ENCODE measurements at places on chromosomes 7 and 10.

DNA sequence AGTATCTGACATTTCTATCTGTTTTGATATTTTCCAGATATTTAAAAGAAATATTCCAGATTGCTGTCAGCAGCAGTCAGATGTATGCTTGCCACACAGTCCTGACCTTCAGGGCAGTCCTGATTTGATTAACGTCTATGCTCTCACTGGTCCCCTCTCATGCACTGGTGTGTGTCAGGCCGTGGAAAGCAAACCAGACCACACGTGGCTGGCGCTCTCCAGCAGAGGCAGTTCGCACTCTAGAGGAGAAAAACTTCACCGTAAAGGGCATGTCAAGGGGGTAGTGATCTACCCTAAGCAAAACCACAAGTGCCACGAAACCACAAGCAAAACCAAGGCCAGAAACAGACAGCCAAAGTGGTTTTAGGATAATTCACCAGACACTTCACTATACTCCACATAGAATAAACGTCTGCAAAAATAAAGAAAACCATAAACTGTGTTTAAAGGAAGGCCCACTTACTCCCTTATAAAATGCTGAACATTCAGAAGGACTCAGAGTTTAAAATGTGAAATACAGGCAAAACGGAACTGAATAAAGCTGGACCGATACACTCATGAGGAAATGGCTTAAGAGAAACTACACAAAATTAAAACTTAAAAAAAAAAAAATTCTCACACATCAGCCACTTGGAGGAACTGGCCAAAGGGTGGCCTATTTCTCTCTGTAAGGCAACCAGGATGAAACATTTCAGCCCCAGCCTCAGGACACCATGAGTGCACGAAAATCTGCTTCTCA lies 26.4 kb downstream of the PARP12 start:
- no peak for DNase-seq

- DNase-seq = no peak
These were observed 1014.7 kb downstream of the NRG3 start for GRCh38 chr10:82889728-82890127.

DNA sequence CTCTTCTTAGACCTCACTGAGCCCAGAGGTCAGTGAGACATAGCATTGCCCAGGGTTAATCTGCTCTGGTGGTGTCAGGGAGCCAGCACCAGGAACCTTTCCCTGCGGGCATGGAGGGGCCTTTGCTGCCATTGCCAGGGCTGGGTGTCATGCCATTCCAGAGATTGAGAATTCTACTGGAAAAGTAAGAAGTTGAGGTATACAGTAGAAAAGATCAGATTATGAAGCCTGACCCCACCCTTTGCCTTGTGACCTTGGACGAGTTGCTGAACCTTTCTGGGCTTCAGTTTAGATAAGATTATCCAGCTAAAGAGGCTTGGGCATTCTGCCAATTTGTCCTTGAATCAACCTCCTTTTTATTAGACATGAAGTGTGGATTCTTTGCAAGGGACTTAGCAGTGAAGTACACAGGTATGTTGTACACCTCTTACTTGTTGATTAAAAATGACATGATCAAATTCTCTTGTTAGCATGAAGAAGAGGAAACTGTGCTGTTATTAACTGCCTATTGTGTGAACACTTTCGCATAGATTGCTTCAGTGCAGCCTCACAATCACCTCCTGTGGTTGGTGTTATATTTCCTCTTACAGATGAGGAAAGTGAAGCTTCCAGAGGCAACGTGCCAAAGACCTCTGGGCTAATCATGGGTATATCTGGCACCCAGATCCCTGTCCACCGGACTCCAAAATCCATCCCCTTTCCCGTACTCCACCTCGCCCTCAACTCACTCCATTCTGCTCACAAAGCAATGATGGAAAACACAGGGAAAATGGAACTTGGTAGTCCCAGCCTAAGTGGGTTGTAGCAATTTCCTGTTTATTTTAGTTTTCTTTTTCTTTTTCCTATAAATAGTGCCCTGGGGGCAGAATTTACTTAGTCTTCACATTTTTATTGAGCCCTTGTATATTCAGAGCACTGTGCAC lies 151.3 kb downstream of the CAMK1D start:
- DNase-seq = peak; percentile 18

DNA sequence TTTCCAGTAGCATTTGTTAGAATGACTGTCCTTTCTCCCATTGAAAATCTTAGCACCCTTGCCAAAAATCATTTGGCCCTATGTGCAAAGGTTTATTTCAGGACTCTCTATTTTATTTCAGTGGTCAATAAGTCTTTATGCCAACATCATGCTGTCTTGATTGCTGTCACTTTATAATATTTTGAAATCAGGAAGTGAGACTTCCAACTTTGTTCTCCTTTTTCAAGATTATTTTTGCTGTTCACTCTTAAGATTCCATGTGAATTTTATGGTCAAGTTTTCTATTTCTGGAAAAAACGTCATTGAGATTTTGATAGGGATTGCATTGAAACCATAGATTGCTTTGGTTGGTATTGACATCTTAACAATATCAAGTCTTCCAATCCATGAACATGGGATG lies 65.1 kb downstream of the PAXIP1 start:
- DNase-seq = no peak

- no peak for DNase-seq
These were observed 142.9 kb downstream of the THSD7A start for GRCh38 chr7:11689096-11689495.

GRCh38 chr10:12484002-12484918 lies 134.9 kb downstream of the CAMK1D start:
- DNase-seq = no peak
